Mesendoderm (in vitro differentiated cells): ENCODE measurements at places on chromosomes 2 and 18.

DNA sequence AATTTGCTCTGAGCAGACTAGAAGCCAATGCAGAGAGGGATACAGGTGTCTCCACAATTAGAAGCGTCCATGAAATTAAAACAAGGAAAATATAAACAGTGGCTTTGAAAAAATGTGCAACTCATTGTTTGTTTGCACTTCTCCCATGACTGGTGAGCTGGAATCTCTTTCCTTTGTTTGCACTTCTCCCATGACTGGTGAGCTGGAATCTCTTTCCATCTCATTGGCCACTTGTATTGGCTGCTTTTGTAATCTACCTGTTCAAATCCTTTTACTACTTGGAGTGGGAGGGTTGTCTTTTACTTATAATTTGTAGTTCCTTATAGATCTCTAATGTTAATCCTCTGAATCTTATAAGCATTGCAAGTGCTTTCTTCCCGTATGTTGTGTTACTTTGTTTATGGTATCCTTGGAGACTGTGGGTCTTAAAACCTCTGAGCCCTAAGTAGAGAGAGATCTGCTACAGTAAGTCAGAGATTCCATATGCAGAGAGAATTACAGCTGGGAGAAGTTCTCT, 94.1 kb downstream of the RTN4 start:
- H3K4me3 ChIP-seq = no peak overlapping the region
- no peak overlapping the region for H3K27ac ChIP-seq
- no peaks in the 10 kb centered on the region for H3K4me1 ChIP-seq
- no peaks in the 10 kb centered on the region for H3K27me3 ChIP-seq

DNA sequence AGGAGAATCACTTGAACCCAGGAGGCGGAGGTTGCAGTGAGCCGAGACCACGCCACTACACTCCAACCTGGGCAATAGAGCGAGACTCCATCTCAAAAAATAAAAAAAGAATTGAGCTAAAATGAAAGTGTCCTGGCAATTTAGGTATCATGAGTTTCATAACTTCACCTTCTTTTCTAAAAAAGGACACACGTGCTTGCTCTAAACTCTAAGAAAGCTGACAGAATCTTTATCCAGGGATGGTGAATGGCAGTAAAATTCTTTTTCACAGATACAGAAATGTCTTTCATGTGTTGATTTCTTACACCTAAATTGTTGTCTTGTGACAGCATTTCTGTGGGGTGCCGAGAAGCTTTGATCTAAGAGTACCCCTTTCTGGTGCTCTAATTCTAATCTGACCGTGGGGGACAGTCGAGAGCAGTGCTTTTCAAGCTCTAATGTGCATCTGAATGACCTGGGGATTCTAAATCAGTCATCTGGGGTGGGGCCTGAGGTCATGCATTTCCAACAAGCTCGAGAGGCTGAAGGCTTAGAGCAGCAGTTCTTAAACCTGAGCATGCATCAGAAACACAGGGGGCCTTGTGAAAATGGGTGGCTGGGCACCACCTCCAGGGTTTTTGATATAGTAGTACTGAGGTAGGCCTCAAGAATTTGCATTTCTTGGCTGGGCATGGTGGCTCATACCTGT, 42.1 kb upstream of the REL start:
- no peaks in the 10 kb centered on the region for H3K27me3 ChIP-seq
- no peaks in the 10 kb centered on the region for H3K4me1 ChIP-seq
- H3K4me3 ChIP-seq = no peak overlapping the region
- no peak overlapping the region for H3K27ac ChIP-seq
- no peaks in the 10 kb centered on the region for H3K36me3 ChIP-seq
- peak; percentile 3 for DNase-seq

DNA sequence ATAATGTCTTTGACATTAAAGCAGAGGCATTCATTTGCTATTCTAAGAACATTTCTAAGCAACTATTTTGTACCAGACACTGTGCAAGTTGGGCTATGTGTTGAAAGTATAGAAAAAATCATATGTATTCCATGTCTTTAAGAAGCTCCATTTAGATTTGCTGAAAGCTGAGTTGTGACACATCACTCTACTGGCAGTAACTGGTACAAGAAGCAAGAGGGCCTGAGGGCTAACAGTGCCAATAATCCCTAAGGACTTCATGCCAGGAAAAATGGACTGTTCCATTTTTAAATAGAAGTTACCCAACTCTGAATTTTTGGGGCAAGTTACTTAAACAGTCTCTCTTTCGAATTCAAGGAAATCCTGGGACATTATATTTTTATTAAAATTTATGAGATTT, 178.7 kb downstream of the SRBD1 start:
- H3K36me3 ChIP-seq = no peaks in the 10 kb centered on the region
- no peak for DNase-seq
- no peaks in the 10 kb centered on the region for H3K4me1 ChIP-seq
- H3K4me3 ChIP-seq = no peak overlapping the region

DNA sequence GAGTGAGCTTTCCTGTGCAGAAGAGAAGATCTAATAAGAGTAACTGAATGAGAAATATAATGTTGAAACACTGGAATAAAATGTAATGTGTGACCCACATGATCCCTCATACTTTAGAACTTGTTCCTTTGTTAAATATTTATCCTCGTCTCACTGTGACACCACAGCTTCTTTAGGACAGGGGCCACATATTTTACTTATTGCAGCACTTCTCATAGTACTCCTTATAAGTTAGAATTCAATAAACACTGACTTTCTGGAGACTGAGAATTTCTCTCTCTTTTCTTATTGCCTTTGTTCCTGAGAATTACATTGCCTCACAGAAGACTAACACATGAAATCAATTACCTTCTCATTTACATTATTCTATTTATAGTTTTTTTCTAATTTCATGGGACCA, 1234.6 kb upstream of the CHAC2 start:
- H3K4me1 ChIP-seq = no peaks in the 10 kb centered on the region
- no peaks in the 10 kb centered on the region for H3K27me3 ChIP-seq
- no peaks in the 10 kb centered on the region for H3K36me3 ChIP-seq
- no peak overlapping the region for H3K4me3 ChIP-seq

DNA sequence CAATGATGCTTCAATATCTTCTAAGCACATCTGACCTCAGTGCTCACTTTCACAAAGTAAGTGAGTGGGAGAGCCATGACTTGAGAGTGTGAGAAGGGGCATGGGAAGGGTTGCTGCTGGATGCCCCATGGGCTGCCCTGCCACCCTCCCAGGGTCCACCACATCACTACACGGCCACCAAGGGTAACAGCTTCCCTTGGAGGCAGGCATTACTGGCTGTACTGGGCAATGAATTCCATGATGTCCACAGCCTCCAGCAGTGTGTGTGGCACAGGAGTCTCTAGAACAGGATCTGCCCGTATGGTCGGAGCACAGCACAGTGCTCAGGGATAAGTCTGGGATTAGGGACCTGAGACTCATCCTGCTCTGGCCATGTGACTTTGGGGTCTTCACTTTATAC, 481.0 kb upstream of the MYT1L start:
- DNase-seq = no peak
- H3K27me3 ChIP-seq = no peaks in the 10 kb centered on the region
- no peak overlapping the region for H3K27ac ChIP-seq
- H3K4me1 ChIP-seq = no peaks in the 10 kb centered on the region
- no peak overlapping the region for H3K4me3 ChIP-seq
- no peaks in the 10 kb centered on the region for H3K36me3 ChIP-seq

GRCh38 chr18:43310239-43310638, 32.9 kb upstream of the SYT4 start:
- no peak overlapping the region for H3K4me3 ChIP-seq
- DNase-seq = no peak
- no peaks in the 10 kb centered on the region for H3K36me3 ChIP-seq
- H3K4me1 ChIP-seq = no peaks in the 10 kb centered on the region
- H3K27ac ChIP-seq = no peak overlapping the region
- no peaks in the 10 kb centered on the region for H3K27me3 ChIP-seq

DNA sequence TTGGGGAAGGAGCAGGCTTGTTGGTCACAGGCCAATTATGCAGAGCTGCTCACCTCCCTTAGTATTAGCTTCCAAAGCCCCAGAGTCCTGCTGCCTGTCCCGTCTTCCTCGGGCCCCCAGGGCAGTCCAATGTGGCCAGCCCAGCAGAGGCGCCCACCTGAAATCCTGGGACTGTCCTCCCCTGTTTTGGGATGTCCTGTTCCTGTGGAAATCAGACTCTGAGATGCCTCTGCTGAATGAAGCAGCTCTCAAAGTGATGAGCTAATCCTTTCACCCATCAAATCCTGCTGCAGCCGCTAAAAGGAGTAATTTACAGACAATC, 105.3 kb downstream of the CABLES1 start:
- peak overlapping the region; percentile 25 for H3K27ac ChIP-seq
- peaks cover 13% of the 10 kb centered on the region for H3K4me1 ChIP-seq
- H3K4me3 ChIP-seq = no peak overlapping the region
- no peaks in the 10 kb centered on the region for H3K27me3 ChIP-seq
